ENCODE measurements at places on chromosomes 5 and 9.

DNA sequence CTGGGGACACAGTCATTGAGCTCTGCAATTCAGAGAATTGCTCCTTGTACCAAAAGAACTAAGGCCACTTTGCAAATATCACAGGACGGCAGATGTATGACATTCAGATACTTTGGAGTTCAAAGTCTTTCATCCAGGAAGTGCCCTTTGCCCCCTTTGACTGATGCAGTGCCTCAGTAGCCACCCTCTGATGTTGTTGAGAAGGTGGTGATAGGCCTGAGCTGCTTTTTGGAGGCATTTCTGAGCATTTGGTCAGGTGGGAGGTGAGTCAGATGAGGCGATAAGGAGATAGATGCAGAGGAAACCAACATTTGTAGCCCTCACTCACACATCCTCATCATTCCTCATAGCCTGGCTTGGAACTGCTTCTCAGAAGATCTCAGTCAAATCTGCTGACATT, 63.4 kb downstream of the ANGPTL2 start:
- DNase-seq = no peak

DNA sequence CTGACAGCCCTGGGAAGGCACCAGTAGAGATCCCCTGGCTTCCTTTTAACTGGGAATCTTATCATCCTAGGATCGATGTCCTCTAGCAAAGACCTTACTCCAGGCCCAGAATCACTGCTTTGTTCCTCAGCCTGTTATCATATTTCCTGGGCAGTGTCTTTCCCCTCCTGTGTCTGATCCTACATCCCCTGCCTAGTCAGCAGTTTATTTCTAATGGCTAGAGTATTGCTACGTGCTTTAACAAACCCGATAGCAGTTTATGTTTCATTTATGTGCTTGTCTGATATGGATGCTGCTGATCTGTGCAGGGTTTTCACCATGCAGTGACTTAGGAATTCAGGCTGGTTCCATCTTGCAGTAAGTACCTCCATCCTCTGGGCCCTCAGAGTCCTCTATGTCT, 20.9 kb upstream of the BARX1 start:
- no peak for DNase-seq

DNA sequence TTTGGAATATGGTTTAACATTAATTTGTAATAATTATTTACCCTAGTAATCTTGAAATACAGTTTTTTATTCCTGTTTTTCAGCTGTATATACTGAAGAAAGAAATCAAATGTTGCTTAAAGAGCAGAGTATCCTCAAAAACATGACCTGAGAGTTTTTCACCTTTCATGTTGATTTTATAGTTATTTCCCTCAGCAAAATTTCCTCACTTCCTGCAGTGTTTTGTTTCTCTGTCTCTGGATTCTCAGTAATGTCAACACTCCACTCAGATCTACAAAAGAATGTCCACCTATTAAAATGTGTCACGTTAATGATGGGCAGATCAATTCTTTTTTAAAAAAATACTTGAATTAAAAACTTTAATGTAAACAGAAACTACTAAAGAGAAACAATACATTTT, 398.3 kb downstream of the ANXA1 start:
- DNase-seq = no peak

- DNase-seq = no peak
These were observed 18.7 kb downstream of the MYMK start for GRCh38 chr9:133505901-133506652.

GRCh38 chr5:58753446-58753845, 170.6 kb downstream of the RAB3C start:
- no peak for DNase-seq

GRCh38 chr5:161414037-161414436, 132.5 kb downstream of the GABRB2 start:
- DNase-seq = no peak

DNA sequence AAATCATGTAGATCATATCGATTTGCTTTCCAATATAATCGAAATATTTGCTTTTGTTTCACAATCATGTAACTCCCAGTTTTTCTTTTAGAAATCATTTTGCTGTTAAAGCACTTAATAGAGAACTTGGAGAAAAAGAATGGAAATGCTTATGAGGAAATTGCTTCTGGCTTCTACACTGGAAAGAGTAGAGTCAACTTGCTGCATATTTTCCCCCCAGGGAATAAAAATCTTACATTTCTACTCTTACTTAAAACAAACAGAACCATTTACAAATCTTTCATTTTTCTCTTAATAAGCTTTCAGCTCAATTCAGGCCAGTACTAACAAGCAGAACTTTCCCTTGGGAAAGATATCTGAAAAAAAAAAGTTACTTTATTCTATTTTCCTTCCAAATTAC, 312.0 kb downstream of the CHSY3 start:
- DNase-seq = no peak

DNA sequence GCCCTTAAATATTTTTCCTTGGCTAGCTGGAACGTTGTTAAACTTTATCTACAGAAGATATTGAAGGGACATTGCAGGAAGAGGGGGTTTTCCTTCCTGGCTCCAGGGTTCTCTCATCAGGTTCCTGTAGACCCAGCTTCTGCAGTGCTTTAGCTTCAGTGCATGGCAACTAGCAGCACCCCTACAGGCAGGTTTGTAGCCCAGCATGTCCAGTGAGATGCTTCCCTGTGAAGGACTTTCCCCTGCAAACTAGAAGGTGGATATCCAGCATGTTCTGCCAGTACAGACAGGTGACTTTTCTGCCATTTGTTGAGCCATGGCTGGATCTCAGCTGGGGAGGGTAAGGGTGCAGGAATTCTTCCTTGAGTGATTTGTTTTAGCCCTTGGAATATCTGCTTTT, 10.4 kb downstream of the CCL28 start:
- no peak for DNase-seq

- no peak for DNase-seq
These were observed 115.5 kb upstream of the STARD4 start for GRCh38 chr5:111627862-111628261.

GRCh38 chr9:99602854-99603253, 218.8 kb upstream of the NR4A3 start:
- no peak for DNase-seq

DNA sequence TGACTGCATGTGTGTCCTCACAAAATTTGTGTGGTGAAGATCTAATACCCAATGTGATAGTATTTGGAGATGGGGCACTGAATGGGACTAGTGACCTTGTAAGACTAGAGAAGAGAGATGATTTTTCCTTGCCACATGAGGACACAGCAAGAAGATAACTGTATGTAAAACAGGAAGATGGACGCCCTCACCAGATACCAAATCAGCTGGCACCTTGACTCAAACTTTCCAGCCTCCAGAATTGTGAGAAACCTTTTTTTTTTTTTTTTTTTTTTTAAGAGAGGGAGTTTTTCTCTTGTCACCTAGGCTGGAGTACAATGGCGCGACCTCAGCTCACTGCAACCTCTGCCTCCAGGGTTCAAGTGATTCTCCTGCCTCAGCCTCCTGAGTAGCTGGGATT, 40.3 kb downstream of the UBTD2 start:
- DNase-seq = no peak

GRCh38 chr5:171432076-171432475, 12.6 kb downstream of the FGF18 start:
- DNase-seq = no peak

DNA sequence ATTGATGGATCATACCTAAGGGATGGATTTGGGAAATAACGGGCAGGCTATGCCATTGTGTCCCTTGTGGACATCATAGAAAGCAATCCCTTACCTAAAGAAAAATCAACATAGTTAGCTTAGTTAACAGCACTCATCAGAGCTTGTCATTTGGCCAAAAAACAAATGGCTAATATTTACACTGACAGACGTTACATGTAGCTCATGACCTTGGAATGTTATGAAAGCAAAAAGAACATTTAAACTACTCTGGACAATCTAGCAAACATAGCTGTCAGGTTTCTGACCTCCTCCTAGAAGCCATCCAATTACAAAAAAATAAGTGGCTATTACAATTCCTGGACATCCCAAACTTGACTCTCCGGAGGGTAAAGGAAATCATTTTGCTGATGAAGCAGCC, 23.8 kb downstream of the TMEM232 start:
- no peak for DNase-seq

GRCh38 chr9:90787771-90788460, 13.7 kb upstream of the SYK start:
- DNase-seq = no peak

- no peak for DNase-seq
These were observed 17.5 kb upstream of the MSMP start for GRCh38 chr9:35771534-35771933.

DNA sequence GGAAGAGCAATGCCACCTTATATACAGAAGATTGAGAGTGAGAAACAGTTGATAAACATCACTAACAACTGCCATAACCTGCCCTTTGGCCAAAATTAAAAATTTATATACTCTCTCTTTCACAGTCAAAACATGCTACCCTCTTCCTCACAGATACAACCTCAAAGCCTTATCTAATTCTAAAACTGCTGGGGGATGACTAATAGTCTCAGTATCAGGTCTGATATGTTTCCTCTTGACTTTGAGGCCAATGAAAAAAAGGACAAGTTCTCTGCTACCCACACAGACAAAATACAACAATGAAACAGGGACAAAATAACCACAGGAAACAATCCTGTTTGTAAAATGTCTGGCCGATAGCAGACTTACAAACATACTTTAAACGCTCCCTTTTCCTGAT, 485.6 kb upstream of the NUDT12 start:
- no peak for DNase-seq

DNA sequence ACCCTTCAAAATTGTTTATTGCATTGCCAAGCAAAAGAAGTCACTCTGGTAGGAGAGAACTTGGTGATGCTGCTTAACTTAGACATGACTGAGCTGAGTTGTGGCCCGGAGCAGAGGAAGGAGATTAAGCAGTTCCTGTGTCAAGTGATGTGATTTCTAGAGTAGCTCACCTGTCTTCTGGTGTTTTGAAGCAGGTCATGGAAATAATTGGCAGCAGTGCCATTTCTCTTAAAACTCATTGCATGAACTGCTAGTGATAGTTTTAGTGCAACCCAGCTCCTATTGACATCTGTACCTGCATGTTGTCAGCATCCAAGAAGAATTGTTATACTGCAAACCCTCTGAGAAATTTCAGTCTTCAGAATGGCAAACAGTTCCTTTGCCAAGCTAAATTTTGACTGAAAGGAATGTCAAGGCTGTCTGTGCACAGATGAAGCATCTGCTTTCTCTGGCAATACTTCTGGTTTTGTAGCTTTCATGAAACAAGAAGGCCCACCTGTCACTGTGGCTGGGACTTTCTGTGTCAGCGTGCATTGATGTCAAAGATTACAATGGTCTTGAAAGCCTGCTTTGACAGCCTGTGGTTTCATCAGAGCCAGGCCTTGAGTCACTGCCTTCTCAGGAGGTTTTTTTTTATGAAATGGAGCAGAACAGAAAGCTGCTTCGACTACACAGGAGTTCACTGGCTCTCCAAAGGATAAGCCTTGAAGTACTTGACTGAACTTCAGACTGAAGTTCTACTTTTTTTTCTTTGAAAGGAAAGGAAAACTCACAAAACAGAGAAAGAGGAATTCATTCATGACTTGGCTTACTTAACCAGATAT, 90.6 kb downstream of the RALGPS1 start:
- DNase-seq = peak; percentile 47

DNA sequence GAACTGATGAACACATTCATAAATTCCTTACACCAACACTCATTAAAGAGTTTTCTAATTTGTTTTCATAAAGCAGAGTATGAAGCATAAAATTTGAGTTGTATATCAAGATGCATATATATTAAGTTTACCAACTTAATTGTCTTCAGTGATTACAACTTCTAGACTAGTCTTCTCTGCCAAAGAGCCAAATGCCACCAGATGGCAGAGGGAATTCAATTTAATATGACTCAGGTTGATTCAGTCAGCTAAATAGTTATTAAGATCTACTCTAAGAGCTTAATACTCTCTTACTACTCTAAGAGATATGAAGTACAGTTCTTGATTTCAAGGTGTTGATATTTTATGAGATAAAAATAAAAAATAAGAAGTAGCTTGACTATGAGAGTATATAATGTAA, 53.4 kb downstream of the CDH10 start:
- DNase-seq = no peak

DNA sequence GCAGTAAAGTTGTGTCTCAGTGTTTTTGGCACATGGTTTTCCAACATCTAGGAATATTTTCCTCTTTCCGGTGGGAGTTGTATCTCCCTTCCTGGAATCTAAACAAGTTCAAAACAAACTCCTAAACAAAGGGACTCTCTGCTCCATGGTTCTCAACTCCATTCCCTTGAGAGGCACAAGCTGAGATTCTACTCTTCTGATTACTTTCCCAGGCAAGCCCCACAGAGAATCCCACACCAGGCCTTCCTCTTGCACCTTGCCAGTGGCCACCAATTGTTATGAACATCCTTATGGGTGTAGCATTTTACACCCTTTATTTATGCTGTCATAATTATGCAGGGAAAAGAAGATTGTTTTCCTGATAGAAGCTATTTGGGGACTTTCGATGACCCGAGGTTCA, 25.8 kb upstream of the SH3TC2 start:
- no peak for DNase-seq

GRCh38 chr9:132249123-132249522, 87.3 kb downstream of the NTNG2 start:
- no peak for DNase-seq

DNA sequence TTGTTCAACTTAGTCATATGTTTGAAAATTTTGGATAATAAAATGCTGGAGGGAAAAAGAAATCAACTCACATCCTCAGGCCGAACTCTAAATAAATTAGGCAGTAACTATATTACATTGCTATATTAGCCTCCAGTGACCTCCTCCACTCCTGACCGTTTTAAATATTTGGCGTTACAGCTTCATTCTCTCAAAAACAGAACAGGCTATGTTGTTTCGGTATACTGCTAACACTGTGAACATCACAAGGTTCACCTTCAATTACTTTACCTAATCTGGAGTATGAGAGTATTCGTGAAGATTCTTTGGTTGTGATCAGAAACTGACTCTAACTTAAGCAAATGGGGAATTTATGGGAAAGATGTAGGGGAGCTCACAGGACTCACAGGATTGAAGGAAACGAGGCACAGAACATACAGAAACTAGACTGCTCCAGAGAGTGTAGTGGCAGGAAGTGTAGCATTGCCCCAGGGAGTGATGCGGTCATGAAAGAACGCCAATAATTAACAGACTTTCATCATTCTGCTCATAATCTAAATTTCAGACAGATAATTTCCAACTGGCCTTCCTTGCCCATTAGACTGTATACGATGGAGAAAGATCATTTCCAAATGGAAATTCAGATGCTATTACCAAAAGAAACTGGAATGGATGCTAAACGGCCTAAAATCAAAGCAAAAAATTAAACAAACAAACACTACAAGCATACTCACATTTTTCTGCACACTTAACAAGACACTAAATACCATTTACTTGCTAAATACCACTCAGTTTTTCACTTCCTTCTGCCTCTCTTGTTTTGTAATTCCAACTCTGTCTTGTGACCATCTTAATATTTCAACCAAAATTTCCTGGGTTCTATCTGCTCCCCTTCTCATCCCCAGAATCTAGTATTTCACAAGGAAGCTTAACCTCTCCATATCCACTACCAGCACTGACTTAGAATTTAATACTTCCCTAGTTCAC, 110.1 kb upstream of the LPAR1 start:
- no peak for DNase-seq

DNA sequence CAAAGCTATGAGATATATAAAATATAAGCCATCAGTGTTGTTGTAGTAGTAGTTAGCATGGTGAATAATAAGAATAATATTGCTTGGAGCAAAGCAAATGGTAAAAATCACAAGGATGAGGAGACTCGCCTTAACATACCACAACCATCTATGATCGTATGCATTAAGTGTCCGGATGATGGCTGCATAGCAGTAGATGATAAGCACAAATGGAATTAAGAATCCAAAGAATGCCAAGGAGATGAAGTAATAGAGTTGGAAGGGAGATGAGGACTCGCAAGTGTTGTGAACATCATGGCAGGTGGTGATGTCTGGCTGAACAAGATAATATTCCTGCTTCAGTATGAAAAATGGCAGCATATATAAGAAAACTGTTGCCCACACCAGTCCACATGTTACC, 5.5 kb downstream of the F2RL2 start:
- no peak for DNase-seq
